ENCODE measurements at places on chromosomes 12 and 14.
A peak's percentile ranks its signal among the peaks of the same experiment; 100 is the strongest.

GRCh38 chr14:90491911-90492531 is 95.2 kb downstream of the CALM1 start:
- no peak for DNase-seq

GRCh38 chr12:21879312-21879711 is 61.9 kb downstream of the ABCC9 start:
- no peak for DNase-seq

DNA sequence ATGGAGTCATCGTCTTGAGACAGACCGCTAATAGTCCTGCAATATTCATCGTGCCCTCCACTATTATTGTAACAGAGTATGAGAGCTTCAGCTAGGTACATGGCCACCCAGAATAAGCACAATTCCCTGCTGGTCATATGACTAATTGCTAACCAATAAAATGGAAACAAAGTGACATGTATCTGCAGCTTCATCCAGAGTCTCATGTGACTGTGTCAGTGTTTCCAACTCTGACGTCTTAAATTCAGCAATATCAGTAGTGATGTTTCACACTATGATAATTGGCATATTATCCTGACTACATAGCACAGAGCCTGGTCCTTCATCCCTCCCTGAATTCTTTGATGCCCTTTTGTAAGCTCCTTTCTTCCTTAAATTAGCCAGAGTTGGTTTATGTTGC is 167.4 kb downstream of the RPS29 start:
- DNase-seq = no peak

DNA sequence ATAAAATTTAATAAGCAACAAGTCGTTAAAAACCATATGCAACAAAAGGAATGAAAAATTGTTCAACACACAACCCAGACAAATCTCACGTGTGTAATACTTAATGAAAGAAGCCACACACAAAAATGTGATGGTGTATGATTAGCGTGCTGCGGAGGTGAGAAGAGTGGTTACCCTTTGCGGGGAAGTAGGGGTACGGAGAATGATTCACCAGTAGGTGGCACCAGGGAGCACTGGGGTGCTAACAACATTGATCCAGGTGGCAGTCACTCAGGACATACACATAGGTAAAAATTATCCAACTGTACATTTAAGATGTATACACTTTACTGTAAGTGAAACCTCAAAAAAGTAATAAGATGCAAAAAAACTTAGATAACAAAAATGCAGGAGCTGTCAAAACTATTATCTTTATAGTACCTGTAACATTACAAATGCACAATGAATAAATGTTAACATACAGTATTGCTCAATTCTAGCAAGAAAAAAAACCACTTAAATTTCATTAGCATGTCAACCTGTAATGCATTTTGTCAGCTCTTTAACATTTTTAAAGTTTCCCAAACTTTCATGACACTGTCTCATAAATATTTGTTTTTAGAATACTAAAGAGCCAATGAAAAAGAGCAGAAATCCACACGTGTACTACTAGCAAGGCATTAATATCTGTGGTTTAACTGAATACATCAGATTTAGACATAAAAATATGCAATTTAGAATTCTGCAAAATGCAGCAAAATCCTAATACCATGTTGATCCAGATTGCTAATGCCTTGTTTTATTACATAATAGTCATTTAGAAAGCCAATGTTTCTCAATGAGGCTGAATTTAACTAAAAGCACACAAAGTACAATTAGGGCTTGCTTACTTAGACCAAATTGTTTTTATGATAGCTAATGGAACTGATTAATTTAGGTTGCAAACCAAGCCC is 46.7 kb downstream of the TMCC3 start:
- DNase-seq = peak; percentile 65

- no peak for DNase-seq
These were observed 316.3 kb downstream of the BCL11B start for GRCh38 chr14:98955741-98956070.

GRCh38 chr14:90518069-90518940 is 121.5 kb downstream of the CALM1 start:
- DNase-seq = no peak

GRCh38 chr14:95536671-95537070 is 1.8 kb downstream of the GLRX5 start:
- no peak for DNase-seq

GRCh38 chr12:68559984-68560850 is 50.5 kb upstream of the RAP1B start:
- DNase-seq = no peak

DNA sequence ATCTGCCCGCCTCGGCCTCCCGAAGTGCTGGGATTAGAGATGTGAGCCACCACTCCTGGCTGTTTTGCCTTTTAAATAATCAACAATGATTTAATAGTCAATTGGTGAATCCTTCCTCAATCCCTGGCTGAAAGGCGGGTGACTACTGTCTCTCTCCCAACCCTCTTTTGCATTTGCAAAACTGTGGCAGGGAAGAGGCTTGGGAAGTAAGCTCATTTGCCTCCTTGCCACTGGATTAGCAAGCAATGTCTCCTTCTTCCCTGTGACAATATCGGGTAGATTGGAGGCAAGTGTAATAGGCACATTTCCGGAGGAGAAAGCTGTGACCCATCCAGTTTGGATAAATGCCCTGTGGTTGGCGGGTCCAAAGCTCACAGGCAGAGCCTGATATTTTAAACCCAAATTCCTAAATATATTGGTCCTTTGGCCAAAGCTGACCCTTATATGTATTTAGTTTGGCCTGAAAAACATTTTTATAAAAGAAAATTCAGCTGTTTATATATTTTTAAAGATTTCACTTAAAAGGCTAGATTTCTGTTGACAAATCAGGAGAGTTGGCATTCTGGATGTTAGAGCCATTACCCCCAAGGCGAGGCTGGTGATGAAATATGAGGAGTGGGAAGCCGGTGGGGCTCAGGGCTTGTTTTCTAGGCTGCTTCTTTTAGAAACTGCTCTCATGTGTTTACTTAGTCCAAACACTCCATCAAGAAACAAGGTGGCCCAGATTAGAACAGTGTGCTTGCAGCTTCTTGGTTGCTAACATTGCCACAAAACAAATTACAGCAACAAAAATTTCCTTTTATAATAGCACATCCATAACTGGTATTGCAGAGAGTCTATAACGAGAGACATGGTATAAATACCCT is 646.9 kb upstream of the TMEM132C start:
- no peak for DNase-seq

DNA sequence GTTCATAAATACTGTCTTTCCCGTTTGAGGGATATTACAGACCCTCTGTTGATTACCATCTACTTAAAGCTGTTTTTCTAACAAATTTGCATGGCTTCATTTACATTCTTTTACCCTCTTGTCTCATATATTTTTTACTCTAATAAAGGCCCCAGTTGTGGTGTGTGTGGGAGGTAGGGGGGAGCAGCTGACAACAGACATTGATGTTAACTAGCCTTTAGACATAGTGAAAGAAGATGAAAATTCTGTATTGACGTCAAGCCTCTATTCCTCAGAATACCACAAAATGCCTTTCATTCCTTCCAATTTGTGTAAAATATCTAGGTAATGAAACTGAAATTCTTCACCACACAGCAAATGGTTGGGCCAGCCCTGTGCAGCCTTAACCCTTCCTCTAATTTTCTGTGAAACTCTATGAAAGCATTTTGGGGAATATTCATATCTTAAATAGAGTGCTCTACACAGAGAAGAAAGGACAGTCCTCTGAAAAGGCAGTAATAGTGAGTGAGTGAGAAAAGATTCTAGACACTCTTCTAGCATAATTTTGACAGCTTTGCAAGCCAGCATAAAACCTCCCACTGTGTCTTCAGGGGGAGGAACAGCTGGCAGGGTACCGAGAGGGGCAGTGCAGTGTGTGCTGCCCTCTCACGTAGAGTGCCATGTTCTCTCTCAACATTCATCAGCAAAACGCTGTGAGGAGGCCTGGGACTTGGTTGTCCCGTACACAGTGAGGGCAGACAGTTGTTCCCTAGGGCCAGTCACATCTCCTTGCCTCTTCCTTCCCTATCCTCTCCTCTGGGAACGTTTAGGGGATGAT is 20.1 kb upstream of the CERS5 start:
- peak; percentile 37 for DNase-seq

DNA sequence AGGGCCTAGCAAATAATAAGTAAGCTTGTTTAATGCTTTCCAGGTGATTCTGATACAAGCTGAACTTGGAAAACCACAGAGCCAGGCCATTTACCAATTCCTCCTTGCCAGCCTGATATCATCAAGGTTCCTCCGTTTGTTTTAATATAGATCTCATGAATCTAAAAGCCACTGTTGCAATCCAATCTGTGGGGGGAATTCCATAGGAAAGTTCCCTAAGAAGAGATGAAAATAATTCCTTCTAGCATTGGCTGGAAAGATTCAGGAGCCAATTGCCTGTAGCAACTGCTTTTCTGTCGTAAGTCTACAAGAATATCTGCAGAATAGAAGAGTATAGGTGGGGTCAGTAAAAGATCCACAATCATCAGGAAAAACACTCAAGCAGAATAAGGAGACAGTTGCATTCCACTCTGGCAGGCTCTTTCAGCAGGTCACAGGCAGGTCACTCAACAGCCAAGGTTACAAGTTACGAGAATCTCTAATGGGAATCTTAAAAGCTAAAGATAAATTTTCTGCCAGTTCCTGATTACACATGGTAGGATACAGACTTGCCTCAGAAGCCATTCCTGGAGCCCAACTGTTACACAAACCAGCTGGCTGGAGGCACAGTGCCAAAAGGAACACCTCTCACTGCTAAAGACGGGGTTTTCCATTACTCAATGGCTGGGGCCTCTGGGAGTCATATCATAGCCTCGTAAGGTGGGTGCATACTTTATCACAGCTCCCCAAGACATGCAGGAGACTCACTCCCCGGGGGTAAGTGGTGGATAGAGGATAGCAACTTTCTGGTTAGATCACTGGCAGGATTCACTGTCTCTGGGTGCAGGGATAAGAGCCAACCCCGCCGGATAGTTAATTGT is 43.6 kb downstream of the FGD6 start:
- DNase-seq = no peak

DNA sequence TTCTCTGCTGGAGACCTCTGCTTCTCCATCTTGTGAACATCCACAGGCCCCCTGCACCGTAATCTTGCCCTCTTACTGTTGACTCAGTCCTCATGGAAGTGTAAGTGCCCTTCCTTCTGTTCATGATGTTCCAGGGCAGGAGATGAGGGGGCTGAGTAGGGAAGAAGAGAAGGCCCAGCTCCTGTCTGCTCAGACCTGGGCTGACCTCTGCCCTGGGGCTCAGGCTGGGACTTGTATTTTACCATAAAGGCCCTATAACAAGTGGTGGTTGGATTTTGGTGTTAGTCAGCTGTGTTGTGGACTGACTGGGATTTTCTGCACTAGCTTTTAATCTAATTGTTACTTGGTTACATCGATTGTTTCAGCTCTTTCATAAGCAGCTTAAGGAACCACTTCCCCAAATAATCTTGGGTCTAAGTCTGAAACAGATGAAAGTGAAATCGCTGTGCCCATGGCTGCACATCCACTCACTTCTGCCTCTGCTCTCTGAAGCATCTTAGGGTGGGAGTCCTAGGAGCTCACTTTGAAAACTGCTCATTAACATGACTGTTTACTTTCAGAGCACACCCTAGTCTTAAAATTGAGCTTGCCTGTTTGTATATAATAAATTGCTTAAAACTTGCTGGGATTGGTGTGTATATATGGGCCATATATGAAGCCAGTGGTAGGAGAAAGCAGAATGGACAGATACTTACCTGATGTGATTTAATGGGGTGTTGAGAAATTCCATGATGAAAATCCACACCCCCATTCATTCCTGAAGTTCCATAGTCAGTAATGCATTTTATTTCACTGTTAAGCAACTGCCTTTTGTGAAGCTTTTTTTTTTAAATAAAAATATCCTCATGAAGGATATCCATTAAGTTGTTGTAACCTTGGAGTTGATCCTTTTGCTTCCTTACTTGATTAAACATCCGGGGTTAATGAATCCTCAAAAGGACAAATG is 17.7 kb downstream of the C12orf71 start:
- DNase-seq = no peak

- no peak for DNase-seq
These were observed 35.1 kb downstream of the NR1H4 start for GRCh38 chr12:100508751-100509150.

DNA sequence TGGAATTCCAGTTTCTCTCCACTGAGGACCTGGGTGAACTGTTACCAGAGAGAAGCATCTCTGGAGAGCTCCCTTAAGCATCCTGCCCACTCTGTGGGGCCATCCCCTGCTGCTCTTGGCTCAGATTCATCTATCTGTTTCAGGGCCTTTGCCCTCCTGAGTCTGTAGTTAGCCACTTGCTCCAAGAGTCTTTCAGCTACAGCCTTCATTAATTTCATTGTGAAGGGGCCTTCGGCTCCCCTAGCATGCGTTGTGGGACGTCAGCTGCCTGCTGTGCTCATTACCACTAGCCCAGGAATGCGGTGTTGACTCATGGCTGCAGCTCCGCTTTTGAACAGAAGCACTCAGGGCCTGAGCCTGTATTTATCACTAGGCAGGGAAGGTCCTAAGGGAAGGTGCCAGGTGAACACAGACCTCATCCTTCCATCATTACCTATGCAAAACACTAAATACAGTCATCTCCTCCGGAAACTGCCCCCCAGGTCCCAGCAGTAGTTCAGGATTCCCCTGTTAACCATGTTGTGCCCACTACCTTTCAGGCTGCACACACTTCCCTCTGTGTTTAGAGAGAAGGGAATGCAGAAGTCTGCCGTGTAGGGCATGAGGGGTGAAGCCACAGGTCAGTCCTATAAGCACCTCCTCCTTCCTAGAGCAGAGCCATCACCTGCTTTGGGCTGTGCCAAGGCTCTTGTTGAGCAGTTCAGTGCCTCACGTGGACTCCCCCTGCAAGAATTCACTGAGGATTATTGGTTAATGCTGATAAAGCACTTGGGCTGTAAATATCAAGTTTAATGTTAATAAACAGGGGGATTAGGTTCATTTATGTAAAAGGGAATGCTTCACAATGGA is 191.4 kb downstream of the CACNA1C start:
- DNase-seq = no peak

DNA sequence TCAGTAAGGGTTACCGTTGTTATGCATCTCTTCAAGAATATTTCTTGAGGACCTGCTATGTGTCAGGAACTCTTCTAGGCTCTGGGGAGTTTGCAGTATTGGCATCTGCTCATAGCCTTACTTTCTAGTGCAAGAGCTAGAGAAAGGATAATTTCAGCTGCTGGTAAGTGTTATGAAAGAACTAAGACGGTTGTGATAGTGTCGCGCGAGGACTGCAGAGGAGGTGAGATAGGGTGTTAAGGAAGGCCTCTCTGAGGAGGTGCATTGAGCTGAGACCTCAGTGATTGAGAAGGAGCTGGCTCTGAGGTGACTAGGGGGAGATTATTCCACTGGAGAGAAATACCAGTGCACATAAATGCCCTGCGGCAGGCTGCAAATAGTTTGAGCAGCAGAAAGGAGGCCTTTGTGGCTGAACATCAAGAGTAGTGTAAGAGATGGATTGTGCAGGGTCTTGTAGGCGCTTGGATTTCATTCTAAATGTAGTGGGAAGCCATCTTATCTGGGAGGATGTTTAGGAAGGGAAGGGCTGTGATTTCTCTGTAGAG is 824 bp downstream of the DDX55 start:
- DNase-seq = peak; percentile 48

GRCh38 chr12:128682548-128683275 is 141.0 kb downstream of the SLC15A4 start:
- no peak for DNase-seq

Measured in HAP-1 (cell line).